ENCODE measurements at places on chromosomes 7 and 10.

- DNase-seq: no peak
Observed at GRCh38 chr10:84447701-84448400, 119.5 kb downstream of the CCSER2 start.

- DNase-seq: no peak
Observed at GRCh38 chr7:125363873-125364272, 434.2 kb upstream of the POT1 start.

- DNase-seq: no peak
Observed at GRCh38 chr7:157007470-157008066, 2.9 kb downstream of the MNX1 start.

- DNase-seq: no peak
Observed at GRCh38 chr10:5018134-5018533, 14.5 kb upstream of the AKR1C2 start.

DNA sequence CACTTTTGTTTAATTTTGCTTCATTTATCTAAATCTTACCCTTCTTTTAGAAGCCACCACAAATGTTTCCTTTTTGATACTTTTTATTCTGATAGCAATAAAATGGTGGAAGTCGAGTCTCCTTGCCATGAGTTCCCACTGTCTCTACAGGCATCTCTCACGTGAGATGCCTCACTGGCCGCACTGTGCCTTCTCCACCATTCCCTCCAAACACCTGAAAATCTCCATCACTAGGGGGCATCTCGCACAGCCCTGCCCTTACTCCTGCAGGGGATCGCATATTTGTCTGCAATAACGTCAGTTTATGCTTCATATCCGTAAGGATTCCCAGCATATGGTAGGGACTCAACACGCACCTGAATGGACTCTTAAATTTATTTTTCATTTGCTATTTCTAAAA is 56.3 kb upstream of the NCAPG2 start:
- no peak for DNase-seq

GRCh38 chr10:16146993-16147392 is 286.7 kb upstream of the MINDY3 start:
- no peak for DNase-seq

DNA sequence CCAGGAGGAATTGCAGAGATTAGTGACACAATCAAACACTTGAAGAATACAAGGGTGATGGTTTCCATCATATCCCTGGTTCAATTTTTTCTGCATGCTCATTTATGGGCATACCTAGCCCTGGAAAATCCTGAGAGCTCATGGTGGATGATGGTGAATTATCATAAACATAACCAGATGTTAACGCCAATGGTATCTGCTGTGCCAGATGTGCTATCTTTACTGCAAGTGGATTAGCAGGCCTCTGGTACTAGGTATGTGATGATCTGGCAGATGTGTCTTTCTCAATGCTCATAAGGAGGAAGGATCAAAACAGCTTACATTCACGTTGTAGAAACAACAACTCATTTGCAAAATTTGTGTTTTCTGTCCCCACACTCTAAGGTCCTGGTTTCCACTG is 150.5 kb downstream of the FZD1 start:
- no peak for DNase-seq

Measured in nephron progenitor cell (in vitro differentiated cells).